NCI-H1930 (cell line): ENCODE measurements at places on chromosomes 13 and 19.
A peak's percentile ranks its signal among the peaks of the same experiment; 100 is the strongest.

DNA sequence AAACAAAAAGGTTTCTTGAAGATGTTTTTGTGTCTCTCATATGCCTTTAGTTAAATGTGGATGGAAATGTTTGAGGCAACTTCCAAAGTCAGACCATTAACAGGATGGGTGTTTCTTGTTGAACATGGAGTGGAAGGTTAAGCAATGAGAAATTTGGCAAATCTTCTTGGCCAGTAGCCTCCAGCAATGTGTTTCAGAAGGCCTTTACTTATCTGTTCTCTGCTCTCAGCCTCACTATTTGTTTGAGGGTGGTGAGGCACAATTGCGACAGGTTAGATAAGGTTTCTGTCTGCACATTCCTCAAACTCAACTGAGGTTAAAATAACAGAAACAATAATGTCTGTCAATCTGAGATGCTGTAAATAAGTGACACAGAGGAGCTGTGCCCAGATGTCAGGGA, 1019.0 kb downstream of the DIAPH3 start:
- no peak for DNase-seq

- DNase-seq, result no peak
Measured at GRCh38 chr13:36251526-36251925, 37.2 kb upstream of the SOHLH2 start.

DNA sequence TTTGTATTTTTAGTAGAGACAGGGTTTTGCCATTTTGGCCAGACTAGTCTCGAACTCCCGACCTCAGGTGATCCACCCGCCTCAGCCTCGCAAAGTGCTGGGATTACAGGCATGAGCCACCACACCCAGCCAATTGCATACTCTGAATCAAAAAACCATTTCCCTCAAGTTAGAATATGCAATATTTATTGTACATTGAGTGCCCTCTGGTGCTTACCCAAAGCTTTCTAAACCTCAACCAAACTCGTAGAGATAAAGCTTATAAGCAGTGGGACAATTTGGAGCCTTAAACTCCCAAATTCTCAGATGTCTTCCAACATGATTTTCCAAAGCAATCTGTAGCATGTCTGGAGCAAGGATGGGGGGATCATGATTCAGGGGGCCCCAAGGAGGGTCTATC, 22.4 kb downstream of the RFXAP start:
- no peak for DNase-seq

- DNase-seq, result no peak
Measured at GRCh38 chr19:20661150-20661819, at the start of gene ZNF626. Gene ZNF626 (minus strand): TSS chr19:20661571. CDS start chr19:20661446, 125 bp downstream.

- DNase-seq, result no peak
Measured at GRCh38 chr13:29859971-29860370, 9.6 kb upstream of the UBL3 start.

- no peak for DNase-seq
Measured at GRCh38 chr13:59755632-59756290, 408.0 kb downstream of the DIAPH3 start.

- DNase-seq, result no peak
Measured at GRCh38 chr13:29844441-29844840, 6.0 kb downstream of the UBL3 start.

DNA sequence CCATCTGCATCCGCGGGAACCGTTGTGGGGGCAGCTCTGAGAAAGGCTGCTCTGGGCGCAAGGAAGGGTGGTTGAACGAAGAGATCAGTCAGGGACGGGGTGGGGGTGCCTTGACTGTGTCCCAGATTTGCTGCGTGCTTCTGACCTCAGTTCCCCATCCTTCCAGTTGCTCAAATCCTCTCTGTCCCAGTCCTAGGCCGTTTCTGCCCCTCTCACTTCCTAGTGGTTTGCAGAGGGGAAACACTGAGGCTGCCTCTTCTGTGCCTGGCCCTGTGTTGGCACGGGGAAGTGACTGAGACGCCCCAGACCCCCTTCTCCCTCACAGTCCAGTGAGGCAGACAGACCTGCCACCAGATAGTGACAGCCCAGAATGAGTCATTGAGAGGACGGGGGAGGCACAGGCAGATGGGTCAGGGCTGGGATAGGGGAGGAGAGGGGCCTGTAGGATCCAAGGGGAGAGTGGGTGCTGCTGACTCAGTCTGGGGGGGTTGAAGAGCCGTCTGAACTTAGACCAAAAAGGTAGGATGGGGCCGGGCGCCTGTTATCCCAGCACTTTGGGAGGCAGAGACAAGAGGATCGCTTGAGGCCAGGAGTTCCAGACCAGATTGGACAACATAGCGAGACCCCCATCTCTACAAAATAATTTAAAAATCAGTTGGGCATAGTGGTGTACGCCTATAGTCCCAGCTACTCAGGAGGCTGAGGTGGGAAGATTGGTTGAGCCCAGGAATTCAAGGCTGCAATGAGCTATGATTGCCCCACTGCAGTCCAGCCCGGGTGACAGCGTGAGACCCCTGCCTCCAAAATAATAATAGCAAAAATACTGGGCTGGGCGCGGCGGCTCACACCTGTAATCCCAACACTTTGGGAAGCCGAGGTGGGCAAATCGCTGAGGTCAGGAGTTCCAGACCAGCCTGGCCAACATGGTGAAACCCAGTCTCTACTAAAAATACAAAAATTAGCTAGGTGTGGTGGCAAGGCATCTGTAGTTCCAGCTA, 26.5 kb downstream of the NUMBL start:
- DNase-seq, result no peak

GRCh38 chr19:2543463-2544442, 67.8 kb downstream of the GADD45B start:
- DNase-seq, result peak; percentile 49

DNA sequence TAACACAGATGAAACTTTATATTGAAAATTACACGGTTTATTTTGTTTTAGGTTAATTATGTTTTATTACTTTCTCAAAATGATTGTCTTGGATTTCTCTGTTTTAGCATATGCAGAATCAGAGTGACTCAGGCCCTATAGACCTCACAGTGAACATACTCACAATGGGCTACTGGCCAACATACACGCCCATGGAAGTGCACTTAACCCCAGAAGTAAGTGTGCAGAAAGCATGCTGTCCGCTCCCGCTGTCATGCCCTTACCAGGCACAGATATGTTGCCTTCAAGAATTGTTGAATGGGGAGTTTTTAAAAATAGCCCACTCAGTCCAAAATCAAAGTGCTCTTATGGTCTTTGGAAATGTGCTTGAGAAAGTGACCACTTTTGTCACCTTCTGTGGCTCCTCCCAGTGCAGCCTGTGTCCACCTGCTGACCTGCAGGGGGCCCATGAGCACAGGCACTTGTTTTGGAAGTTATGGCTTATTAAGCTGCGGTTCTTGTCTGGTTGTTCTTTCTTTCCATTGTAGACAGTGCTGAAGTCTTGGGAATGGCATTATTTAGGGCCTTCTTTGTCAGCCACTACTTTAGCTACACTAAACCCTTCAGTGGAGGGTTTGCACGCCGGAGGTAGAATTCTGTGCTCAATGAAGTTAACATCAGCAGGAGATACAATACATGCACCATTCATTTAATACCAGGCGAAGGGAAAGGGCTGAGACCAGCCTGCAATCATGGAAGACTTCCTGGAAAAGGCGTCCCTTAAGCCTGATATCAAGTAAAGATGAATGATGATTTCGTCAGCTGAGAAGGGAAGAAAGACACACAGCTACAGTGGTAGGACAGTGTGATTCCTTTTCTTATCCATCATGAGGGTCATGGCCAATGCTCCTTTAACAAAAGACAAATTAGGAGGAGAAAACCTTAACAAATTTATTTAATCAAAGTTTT, 36.7 kb downstream of the CUL4A start:
- DNase-seq, result no peak

GRCh38 chr19:34772697-34773554, at the start of gene ZNF599:
Gene ZNF599 (minus strand): TSS chr19:34773215. CDS start chr19:34772841, 374 bp downstream.
- DNase-seq, result peak; percentile 87

- DNase-seq, result no peak
Measured at GRCh38 chr19:13022859-13023636, 27.8 kb downstream of the NFIX start.

DNA sequence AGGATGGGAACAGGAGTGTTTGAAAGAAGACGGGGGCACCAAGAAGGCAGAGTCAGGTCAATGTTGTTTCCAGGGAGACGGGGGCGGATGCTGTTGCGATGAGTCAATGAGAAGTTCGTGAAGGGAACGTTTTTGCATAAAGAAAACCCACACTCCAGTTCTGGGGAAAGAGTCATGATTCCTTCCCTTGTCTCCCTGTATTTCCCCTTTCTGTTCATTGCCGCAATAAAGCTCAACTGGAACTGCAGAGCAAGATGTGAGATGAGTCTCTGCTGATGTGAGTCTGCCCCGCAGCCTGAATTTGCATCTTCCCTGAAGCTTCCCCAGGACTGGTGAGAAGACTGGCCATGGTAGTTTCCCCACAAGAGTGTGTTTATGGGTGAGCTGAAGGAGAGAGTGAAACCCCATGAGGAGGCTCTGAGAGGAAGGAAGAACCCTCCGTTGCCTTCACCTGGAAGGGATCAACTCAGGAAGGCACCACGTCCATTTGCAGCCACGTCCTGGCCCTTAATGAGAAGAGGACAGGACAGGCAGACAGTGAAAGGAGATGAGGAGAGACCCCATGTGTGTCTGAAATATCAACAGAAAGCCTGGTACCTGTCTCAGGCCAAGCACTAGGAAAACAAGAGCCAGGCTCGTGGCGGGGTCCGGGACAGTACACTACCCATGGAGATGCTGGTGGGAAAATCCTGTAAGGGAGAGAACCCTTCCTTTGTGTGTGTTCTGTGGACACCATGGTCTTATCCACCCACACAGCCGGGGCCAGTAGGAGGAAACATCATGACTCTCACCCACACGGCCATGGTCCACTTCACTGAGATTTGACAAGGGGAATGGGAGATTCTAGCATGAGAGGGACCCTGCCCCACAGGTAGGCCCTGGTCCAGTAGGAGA, 13.7 kb downstream of the LILRA1 start:
- DNase-seq, result no peak

- no peak for DNase-seq
Measured at GRCh38 chr13:73107481-73107880, 48.7 kb downstream of the KLF5 start.

- DNase-seq, result no peak
Measured at GRCh38 chr13:29575098-29575497, 20.4 kb downstream of the SLC7A1 start.

- no peak for DNase-seq
Measured at GRCh38 chr13:65112123-65112522, 2118.0 kb downstream of the PCDH9 start.

DNA sequence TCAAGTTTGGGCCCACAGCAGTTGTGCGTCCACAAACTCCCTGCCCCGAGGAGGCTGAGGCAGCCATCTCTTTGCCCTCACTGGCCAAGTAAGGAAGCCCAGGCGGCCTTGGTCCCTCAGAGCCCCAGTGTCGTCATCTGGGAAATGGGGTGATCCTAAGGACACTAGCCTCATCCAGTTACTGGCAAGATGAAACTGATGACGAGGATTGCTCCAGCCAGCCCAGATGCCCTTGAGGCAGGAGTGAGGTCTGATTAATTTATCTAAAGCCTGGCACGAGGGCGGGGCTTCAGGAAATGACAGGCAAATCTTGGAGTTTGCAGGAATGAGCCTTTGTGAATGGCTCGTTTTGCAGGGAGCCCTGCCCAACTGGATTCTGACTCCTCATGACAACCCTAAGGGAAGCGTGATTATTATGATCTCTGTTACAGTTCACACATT, 5.6 kb downstream of the LIPE start:
- DNase-seq, result no peak

DNA sequence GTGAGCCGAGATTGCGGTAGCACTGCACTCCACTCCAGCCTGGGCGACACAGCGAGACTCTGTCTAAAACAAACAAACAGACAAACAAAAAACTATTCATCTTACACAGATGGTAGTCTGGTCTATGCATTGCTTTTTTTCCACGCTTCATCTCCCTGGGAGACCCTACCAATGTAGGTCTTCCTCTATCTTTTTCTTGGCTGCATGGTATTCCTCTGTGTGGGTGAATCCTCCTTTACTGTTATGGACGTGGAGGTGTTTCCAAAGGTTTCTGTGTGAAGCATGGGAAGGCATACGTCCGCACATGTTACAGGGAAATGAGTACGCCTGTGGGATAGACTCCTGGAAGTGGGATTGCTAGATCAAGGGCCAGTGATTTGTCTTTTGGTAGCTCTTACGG, 5.6 kb downstream of the BICRA start:
- DNase-seq, result no peak

DNA sequence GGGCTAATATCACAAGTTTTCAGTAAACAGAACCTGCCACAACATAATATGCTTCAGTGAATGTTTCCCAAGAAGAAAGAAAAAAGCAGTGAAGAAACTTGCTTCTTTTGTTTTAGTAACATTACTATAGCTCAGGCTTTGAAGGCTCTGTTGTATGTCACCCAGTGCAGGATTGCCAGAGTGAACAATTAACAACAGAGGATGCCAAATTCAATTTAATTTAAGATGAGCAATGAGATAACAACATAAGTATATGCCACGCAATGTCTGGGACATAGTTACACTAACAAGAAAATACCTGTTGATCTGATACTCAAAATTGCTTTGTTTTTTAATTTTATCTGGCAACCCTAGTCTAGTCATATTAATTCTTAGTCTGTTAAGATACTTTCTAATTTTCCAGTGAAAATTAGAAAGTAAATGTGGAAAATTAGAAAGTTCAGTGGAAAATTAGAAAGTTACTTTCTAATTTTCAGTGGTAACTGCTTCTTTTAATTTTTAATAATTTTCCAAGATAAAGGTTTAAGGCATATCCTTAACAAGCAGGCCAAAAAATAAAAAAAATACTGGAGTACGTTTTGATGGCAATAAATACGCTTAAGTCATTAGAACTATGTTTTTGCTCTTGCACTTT, 336.3 kb downstream of the SLITRK6 start:
- DNase-seq, result no peak

DNA sequence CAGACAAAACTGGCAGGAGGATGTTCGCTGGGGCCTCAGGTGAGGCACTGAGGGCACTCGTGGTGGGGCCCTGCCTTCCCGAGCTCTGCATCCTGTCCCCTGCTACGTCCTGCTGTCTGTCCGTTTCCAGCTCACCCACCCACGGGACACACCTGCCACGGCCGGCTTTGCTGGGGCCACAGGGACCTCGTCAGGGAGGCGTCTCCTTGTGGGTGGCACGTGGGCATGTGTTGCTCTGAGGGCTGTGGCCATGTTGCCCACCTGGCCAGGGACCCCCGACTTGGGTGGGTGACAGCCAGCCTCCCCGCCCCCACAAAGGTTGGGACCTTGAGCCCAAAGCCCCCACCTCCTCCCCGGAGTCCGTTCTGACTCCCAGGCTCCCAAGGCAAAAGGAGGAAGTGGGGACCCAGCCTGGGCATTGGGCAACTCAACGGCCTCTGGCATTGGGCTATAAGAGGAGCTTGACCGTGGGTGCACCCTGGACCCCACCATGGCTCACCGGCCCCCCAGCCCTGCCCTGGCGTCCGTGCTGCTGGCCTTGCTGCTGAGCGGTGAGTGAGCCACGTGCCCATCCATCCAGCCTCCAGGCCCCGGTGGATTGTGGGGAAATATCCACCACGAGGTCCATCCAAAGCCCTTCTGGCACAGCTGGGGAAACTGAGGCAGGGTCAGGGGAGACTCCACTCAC, at the start of gene PRTN3:
Gene PRTN3 (plus strand): TSS at position 481 of the 688 bp plus-strand sequence. CDS start 10 bp downstream, at position 491.
- DNase-seq, result no peak

DNA sequence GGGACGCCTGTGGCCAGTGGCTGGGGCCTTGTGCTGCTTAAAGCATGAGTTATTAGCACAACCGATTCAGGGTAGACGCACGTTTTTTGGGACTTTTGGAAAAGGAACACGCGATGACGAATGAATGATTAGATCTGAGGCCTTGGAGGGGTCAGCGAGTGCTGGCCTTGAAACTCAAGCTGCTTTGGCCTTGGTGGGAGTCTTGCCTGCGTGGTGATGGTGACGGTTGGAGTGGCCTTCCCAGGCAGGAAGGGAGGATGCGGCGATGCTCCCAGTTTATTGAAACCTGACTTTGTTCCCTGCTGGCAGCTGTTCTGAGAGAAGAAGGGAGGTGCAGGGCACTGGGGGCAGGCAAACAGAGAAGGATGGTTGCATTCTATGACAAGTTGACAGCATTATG, 63.1 kb upstream of the RNF113B start:
- no peak for DNase-seq
